Epithelial cell of esophagus (primary cell): ENCODE measurements at places on chromosomes 7 and 10.

- DNase-seq = no peak
Observed at GRCh38 chr7:36851382-36851781, 127.1 kb upstream of the AOAH start.

DNA sequence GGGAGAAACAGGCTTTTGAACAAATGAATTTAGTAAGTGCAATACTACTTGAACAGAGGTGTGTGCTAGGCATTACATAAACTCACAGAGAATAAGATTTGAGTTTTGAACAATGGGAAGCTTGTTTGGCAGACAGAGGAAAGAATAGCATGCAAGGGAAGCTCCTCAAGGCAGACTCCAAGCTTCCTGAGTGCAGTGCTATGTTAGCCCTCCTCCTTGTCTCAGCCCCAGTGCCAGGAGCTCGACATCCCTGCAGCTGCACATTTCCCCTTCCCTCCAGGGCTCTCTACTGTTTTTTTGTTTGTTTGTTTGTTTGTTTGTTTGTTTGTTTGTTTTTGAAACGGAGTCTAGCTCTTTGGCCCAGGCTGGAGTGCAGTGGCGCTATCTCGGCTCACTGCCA, 237.5 kb downstream of the IPMK start:
- DNase-seq = no peak

- DNase-seq = no peak
Observed at GRCh38 chr7:22339725-22340390, 17.1 kb downstream of the RAPGEF5 start.

- no peak for DNase-seq
Observed at GRCh38 chr7:150621376-150621775, 10.8 kb downstream of the GIMAP6 start.

DNA sequence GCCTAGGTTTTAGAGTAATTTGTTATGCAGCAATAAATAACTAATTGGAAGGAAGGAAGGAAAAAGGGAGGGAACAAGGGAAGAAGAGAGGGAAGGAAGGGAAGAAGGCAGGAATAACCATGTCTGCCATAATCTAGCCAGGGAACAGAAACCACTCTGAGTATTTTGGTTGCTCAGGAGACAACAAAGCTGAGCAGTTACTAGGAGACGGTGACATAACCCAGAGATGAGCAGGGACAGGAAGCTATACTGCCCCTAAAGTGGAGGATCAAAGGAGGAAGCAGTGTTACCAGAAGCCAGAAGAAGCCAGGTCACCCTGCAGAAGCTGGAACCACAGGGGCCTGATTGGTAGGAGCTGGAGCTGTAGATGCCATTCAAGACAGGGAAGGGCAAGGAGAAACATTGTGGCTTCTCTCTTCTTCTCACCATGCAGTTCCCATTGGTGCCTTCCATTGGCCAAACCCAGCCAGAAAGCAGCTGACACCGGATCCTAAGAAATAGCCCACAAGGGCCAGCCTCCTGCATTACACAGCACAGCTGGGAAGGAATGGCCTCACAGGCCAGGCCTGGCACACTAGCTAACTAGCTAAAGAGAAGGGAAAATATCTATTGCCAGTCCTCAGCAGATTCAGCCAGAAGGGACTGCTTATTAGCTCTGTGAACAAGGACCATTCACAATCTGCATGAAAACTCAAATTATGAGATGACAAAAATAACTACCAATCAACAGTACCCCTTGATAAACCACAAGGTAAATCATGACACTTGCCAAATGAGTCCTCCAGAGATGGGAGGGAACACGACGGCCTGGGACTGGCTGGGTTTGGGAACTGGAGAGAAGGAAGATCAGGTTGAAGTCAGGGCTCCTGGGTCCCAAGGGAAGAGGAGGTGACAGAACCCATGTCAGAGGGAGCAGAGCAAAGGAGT, 184.5 kb upstream of the NFE2L3 start:
- no peak for DNase-seq

DNA sequence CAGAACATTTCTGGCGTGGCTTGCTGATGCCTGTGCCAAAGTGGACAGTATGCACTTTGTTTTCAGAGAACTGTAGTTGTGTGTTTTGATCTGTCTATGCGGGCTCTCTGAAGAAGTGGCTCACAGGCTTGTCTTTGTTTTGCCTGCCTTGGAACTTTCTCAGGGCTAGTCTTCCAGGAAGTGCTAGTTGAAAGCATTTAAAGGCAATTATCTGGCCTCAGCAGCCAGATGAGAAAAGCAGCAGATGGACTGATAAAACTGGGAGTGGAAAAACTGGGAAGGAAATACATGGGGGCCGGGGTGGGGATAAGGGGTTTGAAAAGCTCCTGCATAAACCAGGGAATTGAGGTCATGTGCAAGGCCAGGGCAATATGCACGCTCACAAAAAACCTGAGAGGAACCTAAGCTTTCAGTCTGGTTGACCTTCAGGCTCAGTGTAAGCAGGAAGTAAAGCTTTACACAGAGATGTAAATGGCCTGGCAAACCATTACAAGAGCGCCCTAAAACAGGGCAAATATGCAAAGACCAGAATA, 94.5 kb downstream of the ZNF33B start:
- no peak for DNase-seq

DNA sequence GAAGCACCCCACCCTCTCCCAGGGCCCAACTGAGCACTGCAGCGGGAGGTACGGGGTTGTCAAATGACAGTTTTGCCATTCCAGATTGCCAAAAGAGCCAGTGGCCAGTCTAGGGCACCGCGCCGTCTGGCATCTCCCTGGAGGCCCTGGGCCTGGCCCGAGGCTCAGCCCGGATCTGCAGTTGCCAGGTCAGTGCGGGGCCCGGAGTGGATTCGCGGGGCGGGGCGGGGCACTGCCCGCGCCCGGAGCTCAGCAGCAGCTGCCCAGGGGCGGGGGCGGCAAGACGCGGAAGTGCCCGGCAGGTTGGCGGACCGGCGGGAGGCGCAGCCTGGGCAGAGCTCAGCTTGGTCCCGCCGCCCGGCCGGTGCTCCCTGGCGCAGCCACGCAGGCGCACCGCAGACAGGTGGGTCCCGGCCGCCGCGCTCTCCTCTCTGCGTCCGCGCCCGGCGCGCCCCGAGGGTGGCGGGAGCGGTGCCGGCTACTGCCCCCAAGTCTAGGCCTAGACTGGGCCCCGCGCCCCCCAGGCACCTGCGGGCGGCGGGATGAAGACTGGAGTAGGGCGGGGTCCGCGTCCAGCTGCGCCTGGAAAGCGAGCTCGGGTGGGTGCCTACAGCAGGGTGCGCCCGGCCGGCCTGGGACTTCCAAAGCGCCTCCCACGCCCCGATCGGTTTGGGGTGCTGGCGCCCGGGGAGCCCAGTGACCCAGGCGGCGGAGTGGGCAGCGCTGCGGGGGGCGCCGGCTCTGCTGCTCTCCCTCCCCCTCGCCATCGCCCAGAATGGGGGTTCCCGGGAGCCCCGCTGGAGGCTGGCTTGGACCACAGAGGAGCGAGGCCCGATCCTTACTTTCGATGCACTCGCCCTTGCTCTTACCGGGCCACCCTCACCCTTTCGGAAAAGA, at the start of gene IRF5:
Gene IRF5, plus strand, starts transcription at position 281 of the 897 bp plus-strand sequence. CDS start 4,155 bp downstream, outside the sequence.
- peak; percentile 48 for DNase-seq

GRCh38 chr7:105931179-105931578, 31.9 kb upstream of the CDHR3 start:
- DNase-seq = no peak

DNA sequence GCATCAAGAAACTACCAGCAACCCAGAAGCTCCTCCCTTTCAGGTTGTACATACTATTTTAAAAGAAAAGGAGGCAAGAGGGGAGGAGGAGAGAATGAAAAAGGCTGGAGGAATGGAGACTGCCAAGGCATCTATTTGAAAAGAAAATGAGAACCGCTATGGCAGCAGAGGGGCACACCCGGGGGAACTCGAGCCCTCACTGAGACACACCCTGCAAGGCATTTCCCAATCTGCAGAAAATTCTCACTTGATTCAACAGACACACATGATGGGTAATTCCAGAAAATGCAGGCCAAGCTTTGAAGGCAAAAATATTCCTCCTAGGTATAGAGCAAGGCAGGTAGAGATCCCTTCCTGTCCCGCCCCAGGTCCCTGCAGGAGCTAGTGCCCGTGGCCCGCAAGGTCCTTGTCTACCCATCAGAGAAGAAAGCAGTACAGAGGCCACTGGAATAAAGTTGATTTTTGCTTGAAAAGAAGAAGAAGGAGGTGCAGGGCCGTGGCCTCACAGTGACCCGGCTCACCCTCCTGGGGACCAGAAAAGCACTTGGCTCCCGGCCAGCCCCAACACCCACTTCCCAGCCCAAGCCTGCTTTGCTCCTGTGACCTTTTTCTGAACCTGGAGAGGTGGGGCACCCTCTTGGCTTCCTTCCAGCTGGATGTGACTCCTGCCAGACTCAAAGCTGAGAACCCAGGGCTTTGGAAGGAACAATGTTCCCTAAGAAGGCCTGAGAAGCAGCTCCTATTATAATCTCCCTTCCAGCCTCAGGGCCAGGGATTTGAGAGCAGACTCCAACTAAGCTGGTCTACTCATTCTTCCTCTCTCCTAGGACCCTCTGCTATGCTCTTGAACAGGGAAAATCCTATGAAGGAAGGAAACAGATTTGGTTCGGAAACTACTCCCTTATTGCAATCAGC, 6.2 kb upstream of the PIK3CG start:
- DNase-seq = no peak

GRCh38 chr7:21912305-21912704, 33.4 kb downstream of the CDCA7L start:
- DNase-seq = no peak

- DNase-seq = no peak
Observed at GRCh38 chr7:155831807-155832524, 19.7 kb upstream of the SHH start.

- DNase-seq = no peak
Observed at GRCh38 chr10:132253092-132253687, 54.6 kb downstream of the STK32C start.

- no peak for DNase-seq
Observed at GRCh38 chr10:15719899-15720634, at the start of gene ITGA8. Gene ITGA8, minus strand, starts transcription at chr10:15719922. Its CDS starts 151 bp downstream, at chr10:15719771.

DNA sequence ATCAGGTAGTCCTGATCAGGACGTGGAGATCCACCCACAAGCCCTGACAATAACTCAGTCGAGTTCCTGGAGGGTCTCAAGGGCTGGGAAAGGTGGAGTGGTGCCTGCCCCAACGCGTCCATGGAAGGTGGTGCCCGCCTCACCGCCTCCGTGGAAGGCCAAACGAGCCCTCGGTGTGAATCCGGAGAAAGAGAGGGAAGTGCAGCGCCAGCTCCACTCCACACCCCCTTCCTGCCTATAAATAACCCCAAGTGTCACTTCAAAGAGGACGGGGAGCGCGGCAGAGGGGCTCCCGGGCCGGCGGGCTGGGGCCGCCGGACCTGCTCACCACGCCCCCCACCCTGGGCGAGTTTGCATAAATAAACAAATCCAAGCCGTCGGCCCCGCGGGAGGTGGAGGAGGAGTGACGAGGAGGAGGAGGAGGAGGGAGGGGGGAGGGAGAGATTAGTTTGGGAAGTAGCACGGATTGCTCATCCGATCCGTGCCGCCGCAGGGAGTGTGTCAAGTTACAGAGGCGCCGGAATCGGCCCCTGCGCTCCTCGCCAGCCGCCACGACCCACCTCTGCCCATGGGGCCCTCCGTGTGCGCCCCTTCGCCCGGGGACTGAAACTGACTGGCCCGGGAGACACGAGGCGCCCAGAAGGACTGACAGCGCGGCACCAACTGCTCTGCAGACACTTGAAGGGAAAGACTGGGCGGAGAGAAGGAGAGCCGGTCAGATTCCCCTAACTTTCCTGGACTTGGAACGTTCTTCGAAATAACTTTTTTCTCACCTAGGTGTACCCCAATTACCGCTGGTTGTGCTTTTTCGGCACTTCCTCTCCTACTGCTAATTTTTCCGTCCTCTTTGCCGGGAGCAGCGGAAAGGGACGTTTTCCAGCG, at the start of gene COL13A1:
Gene COL13A1, plus strand, starts transcription at position 473 of the 882 bp plus-strand sequence. CDS start 518 bp downstream, outside the sequence.
- DNase-seq = peak; percentile 80

DNA sequence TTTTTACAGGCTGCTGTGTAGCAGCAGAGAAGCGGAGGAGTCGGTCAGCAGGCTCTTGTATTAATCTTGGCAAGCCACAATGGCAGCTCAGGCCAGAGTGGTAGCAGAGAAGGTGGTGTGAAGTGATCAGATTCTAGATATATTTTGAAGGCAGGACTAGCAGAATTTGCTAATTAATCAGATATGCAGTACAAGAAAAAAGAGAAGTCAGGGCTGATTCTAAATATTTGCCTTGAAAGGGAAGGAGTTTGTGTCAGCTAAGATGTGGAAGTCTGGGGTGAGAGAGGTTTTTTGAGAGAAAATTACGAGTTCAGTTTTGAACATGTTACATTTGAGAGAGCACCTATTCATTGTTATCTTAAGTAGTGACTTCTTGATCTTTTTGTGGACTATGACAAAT, 176.3 kb downstream of the WNT2 start:
- no peak for DNase-seq

- DNase-seq = no peak
Observed at GRCh38 chr10:52658112-52658511, 114.5 kb downstream of the MBL2 start.

DNA sequence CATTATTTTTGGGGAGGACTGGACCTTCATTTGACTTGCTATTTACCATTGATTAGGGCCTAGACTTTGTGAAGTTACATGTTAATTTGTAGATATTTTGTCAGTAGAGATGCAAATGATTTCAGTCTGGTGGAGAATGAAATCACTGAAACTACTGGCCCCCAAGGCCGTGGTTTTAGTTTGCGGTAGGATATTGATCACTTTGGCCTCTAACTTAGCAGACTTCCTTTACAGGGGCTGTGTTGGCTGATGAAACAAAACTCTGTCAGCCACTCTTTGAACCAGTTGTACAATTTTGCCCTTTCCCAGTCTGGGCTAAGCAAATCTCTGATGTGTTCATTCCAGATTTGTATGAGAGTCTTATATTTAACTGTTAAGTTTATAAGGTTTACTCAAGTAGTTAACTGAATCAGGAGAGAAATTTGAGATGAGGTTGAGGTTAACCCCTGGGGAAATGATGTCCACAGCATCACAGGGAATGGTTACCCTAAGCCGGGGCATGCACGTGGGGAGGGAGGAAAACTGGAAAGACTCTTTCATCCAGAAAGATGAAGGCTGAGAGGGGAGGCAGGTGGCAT, 105.7 kb upstream of the INSIG1 start:
- DNase-seq = no peak

DNA sequence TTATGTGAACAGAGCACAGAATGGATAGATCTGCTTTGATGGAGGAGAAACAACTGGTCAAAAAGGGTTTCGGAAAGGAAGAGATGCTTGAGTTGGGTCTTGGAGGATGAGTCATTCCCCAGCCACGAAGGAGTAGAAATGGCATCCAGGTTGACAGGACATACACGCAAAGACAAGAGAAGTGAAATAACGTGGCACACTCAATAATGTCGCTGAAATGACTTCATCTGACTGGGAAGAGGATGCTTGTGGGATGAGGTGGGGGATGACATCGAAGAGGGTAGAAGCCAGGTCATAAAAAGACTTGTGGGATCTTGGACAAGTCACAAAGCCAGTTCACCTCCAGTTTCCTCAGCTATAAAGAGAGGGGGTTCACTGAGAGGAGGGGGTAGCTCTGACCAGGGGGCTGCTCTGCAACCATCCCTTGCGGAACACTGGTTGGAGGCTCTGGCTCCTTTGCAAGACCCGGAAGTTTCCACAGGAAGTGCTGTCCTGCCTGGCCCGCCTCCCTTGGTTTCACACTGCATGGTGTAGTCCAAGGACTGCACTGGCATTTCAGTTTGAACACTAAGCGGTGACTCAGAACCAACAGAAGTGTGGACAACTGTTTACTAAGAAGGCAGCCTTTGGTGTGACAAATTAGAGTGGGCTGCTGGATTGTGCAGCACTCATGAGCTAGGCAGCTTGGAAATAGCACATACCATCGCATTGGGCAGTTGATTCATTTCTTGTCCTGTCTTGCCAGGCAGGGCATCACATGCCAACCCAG, 189.9 kb upstream of the ADO start:
- peak; percentile 87 for DNase-seq
